AG04450 (cell line): ENCODE measurements at places on chromosomes 11 and 22. TPM values are rescaled to one million over a fixed set of nuclear protein-coding genes. Genes with fewer than 3 reads are reported as not detected.

The MS4A1 gene
- not detected in 2 replicates for polyA plus RNA-seq

- DNase-seq: no peak
These were observed 66.1 kb upstream of the A4GALT start for GRCh38 chr22:42786606-42787356.

- no peak for DNase-seq
These were observed 4.0 kb downstream of the TAF10 start for GRCh38 chr11:6608011-6608410.

DNA sequence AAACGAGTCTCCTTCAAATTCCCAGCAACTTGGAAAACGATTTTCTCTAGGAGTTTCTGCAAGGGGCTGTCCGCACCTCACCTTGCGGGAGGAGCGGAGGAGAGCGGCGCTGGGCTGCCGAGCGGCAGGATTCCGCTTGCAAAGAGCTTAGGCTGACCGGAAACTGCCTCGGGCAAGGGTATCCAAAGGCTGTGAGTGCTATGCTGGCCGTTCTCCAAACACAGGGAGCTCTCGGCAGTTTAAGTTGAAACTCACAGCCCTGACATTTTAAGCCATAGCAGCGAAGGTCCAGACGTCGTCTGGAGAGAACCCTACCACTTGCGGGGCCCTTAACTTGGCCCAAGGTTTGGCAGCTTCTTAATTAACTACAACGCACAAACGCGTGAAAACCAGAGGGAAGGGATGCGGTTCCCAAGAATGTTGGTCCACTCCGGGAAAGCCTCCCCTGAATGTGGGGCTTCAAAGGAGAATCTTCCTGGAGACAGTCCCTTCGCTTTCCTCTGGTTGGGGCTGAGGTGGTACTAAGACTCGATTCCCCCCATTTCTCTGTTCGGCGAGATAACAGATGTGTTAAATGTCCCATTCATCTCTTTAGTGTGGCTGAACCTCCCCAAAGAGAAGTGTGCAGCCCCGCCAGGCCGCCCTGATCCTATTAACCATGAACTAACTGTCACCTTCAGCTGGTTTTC lies 1.1 kb upstream of the DBX1 start:
- DNase-seq: no peak

The MFRP gene
- polyA plus RNA-seq: not detected in 2 replicates

DNA sequence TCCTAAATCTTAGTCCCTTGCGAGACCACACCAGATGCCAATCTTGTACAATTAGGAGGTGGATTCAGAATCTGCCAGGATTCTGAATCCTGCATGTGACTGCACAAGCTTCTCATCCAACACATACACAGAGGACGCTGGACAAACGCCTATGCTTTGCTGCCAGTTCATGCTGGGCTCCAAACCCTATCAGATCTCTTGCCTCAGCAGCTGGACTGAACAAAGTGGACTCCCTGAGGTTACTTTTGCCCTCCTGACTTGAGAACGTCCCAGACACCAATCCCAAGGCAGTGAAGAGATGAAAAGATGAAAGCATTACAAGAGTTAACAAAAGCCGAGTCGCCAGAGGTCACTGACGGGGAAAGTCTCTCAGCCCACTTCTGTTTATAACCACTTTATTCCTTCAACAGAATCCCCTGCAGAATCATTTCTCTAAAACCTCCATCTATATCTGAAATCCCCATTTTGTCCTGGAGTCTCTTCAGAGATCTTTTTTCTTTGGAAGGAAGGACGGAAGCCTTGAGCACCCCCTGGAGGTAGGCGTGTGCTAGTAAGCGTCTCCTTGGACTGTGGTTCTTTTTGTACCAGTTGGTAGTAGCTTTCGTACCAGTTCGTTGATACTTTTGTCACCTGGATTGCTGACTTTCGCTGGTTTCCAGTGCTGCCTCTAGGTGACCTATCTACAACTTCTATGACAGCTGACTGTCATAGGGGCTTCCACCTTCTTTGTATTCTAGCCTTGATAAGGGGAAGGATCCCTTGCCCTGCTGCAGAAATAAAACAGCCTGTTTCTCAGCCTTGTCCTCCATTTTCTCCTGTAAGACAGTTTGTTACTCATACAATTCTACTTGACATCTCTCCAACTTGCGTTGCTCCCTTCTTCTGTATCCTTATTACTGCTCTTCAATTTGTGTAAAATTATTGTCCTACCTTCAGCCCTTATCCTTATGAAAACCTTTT lies 26.1 kb upstream of the EED start:
- DNase-seq: peak; percentile 41

The APOL3 gene
- 3.7 and 4.2 TPM in 2 replicates for polyA plus RNA-seq

- DNase-seq: no peak
These were observed 43.9 kb upstream of the PARVG start for GRCh38 chr22:44136786-44137185.

GRCh38 chr11:41235668-41236067 lies 223.8 kb downstream of the LRRC4C start:
- DNase-seq: no peak

GRCh38 chr11:8066911-8067455 lies 14.0 kb upstream of the TUB start:
- no peak for DNase-seq

The TMEM45B gene
- polyA plus RNA-seq: not detected in 2 replicates

DNA sequence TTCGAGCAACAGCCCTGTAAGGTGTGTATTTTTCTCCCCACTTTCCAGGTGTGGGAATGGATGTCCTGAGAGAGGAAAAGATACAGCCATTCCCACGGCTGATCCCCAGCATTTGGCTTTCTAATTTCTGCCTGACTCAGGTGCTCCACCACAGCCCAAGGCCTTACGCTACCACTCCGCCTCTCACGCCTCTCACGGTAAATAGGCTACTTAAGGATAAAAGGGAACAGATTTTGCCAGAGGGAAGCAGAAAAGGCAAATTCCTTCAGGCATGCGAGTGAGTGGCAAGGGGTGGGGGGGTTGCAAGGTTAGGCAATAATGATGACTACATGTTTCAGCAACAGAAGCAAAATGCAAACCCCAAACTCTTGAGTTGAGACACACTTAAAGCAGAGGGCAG lies 9.2 kb downstream of the PVALB start:
- DNase-seq: no peak

- DNase-seq: no peak
These were observed 100.3 kb downstream of the PDE2A start for GRCh38 chr11:72573855-72574445.

The DRG1 gene
- polyA plus RNA-seq: 90.8 and 108 TPM in 2 replicates

- no peak for DNase-seq
These were observed 83.1 kb downstream of the VPREB1 start for GRCh38 chr22:22327723-22328122.

GRCh38 chr11:117300283-117300663 lies 9.1 kb downstream of the BACE1-AS start:
- DNase-seq: peak; percentile 10

The AGBL2 gene
- 2.0 and 2.2 TPM in 2 replicates for polyA plus RNA-seq

The MOGAT2 gene
- polyA plus RNA-seq: not detected in 2 replicates

The APOA1 gene
- not detected in 2 replicates for polyA plus RNA-seq

DNA sequence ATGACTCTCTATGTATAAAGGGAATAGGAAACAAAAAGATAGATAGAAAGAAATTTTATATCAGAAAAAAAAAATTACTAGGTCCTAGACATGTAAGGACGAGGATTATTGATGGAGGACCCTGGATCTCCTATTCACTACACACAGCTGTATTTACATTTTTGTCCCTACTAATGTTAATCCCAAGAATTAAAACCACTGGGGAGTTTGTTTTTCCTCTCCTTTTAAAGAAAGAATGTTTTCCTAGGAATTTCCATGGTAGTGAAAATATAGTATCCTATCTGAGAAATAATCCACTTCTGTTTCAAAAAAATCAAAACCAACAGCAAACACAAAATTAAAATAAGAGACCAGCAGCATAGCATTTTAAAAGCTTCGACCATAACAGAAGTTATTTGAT lies 41.1 kb downstream of the PDGFD start:
- no peak for DNase-seq

The PGA5 gene
- polyA plus RNA-seq: 2.1 and 2.8 TPM in 2 replicates

The DNAJB7 gene
- polyA plus RNA-seq: not detected in 2 replicates

GRCh38 chr11:46601129-46601528 lies 7.3 kb upstream of the AMBRA1 start:
- no peak for DNase-seq

DNA sequence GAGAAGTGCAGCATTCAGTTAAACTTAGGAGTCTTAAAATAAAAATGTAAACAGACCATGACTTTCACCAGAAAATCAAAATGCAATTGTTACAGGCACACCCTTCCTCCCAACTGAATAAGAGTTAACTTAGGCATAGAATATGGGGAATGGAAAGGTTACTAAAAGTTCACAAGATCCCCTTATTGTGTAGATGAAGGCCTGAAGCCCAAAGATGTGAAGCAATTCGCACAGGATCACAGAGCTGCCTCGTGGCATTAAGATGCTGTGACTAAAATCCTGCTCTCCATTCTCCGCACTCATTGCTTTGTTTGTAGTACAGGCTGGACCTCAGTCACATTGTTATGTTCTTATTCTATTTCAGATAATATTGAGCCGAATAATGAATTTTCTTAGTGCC lies 4.0 kb downstream of the MS4A5 start:
- DNase-seq: no peak

DNA sequence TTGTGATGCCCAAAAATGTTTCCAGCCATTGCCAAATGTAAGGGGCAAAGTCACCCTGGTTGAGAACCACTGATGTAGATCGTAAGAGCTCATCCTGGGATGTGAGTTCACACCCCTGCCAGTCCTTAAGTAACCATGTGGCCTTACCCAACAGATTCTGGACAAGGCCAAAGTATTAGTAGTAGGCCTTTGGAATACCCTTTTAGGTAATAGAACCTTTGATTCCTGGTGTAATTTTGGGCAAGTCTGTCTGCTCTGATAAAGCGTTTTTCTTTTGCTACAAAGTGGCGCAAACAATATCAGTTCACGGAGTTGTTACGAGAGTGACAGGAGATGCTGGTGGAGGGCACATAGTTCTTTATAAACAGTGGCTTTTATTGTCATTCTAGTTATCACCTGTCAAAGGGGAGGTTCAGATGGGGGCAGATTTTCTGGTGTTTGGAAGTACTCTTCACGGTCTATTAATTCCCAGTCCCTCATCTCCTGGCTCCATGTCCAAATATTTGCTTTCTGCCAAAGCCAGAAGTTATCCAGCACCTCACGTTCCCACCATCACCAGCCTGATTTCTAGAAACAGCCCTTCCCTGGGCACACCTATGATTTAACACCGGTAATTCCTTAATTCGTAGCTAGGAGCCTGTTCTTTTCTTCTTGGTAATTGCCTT lies 73.8 kb upstream of the CRYBB3 start:
- no peak for DNase-seq

DNA sequence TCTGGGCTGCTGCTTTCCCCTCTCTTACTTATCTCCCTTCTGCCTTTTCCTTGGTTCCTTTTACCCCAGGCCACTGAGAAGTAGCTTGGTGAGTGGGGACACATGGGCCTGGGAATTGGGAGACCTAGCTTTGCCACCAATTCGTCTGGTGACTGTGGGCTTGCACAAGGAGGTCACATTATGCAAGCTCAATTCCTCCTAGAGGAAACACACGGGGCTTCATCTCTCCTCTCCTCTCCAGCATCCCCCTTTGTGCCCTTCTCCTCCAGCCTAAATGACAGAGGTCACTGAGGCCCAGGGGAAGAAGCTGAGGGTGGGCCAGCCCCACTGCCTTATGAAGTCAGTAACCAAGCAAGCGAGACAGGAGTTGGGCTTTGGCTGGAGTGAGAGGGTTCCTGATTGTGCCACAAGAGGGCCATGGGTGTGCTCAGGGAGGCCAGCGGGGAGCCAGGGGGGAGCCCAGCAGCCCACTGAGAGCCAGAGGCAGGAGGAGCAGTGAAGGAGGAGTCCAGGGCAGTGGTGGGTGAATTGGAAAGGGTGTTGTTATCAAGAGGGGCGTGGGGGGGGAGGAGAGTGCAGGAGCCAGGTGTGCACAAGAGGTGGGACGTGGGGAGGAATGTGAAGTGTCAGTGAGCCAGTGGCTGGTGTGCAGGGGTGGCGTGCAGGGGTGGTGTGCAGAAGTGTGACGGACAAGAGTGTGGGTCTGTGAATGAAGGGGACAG lies 2.0 kb downstream of the CLCF1 start:
- no peak for DNase-seq

The FOLR3 gene
- 0.24 and 0.25 TPM in 2 replicates for polyA plus RNA-seq

DNA sequence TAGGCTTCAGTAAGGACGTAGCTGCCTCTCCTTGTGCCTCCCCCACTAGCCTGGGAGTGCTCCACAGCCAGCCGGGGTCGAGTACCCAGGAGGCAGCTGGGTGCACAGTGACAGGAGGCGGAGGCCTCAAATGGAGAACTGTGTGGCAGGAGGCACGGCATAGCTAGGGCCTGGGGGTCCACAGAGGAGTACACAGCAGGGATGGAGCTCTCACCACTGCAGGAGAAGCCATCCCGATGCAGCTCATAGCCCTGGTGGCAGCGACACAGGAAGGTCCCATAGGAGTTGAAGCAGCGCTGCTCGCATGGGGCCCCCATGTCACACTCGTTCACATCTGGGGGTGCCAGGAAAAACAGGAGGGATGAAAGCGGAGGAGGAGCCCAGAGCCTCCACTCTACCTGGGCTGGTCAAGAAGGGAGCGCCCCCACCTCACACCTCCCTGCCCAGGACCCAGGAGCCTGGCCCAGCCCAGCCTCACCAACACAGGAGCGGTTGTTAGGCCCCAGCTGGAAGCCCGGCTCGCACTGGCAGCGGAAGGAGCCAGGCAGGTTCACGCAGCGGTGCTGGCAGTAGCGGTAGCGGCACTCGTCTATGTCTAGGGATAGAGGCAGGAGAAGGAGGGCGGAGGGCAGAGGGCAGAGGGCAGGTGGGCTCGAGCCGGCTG lies 2.8 kb downstream of the EFEMP2 start:
- DNase-seq: no peak
